ENCODE measurements at places on chromosomes 7 and 10.
A peak's percentile ranks its signal among the peaks of the same experiment; 100 is the strongest.

DNA sequence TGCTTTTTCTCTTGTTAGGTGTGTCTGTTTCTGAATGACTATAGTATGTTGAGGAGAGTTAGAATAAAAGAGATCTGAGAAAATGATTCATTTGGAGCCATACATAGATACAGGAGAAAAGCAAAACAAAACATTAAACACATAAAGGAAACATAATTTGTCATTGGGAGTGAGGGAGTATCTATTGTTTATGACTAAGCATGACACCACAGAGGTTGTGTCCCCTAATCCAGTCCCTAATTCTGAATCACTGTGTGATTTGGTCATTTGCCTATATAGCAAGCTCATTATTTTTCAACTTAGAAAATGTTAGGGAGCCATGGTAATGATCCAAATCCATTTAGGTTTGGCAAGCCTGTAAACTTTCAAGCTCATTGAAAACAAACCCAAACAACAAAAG lies 132.3 kb upstream of the BMPER start:
- DNase-seq = no peak

GRCh38 chr7:130274983-130275591 lies 8.4 kb downstream of the CPA2 start:
- peak; percentile 49 for DNase-seq

DNA sequence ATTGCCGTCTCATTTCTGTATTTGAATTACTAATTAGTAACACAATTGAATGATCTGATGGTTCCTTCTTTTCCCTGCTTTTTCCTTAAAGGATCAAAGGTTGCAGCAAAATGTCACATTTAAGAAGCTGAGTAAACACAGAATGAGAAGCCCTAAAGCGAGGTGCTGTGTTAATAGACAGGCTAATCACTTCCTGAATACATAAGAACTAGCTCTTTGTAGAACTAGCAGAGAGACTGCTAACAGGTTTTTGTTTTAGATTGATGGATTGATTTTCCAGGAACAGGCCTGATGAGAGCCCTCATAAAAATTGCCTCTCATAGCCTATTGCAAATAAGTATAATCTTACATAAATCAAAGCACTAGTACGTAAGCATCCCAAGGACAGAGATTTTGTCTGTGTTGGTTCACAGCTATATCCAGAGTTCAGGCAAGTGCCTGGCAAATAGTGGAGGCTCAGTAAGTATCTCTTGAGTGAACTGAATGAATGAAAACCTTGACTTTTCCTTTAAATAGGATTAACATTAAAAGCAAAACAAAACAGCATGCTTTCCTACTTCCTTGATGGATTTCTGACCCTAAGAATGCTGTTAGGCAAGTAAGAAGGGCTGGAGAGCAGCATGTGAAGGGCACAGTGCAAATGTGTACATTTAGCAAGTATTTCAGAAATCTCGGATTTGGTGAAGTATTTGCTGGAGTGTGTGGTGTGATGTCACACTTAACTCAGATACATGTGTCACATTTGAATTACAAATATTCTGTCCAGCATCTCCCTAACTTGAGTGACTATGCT lies 3.3 kb downstream of the TMEM229A start:
- DNase-seq = no peak

DNA sequence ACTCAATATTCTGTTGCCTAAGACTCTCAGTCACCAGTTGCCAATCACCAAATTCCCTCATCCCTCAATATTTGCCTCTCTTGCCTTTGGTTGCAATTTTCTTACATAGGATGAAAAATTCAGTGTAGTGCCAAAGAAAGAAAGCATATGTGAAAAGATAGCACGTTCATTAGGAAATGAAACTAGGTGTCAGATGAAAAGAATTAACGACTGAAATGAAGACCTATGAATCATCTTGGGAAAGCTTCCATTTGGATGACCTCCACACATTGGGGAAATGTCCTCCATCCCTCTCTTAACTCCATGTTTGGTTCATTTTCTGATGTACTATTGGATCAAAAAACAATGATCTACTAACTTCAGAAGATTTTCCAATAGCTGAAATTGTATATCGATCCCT lies 145.1 kb upstream of the MEOX2 start:
- DNase-seq = no peak

- no peak for DNase-seq
Observed at GRCh38 chr10:62075912-62076311, 174.4 kb downstream of the ARID5B start.

DNA sequence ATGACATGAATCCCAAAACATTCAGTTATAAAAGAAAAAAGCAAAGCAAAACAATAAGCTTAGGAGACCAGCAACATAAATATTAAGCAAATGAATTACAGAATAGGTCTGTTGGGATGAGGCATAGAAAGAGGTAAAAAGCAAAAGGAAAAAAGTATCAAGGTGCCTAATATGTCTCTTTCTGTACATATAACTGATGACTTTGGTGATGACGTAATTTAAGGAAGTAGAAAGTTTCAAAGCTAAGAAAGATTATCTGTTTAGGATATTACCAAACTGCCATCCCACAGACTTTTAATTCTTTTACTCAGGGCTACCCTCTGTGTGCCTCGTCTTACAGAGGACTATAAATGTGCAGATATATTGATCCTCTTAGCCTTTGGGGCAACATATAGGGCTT lies 1066.5 kb downstream of the SORCS3 start:
- no peak for DNase-seq

DNA sequence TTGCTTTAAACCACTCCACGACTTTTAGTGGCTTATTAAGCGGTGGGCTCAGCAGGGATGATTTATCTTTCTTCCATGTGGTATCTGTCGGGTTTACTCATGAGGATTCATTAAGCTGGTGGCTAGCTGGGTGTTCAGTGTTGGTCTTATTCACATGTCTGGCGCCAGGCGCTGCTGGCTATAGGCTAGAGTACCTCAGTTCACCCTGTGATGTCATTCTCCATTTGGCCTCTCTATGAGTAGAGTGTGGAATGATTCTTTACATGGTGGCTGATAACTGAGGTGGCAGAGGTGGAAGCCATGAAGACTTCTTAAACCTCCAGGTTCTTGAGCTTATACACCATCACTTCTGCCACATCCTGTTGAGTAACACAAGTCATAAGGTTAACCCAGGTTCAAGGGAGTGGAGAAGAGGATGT lies 115.4 kb downstream of the MLLT10 start:
- DNase-seq = no peak

DNA sequence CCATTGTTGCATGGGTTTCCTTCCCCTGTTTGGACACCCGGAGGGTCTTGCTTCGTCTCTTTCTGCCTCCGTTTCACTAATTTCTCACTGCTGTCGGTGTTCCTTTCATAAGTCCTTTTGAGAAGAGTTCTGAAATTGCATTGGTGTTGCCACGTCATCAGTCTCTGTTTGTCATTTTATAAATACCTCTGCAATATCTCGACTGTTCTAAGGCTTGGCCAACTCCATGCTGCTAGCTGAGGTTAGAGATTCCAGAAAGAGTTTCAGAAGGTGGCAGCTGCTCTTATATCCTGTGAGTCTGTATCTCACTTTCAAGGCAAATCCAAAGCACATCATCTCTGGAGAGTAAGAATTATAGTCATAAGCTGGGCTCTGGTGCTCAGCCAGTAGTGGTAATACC lies 148.0 kb upstream of the INSYN2A start:
- no peak for DNase-seq

- no peak for DNase-seq
Observed at GRCh38 chr7:156474241-156474743, 166.3 kb upstream of the RNF32 start.

- no peak for DNase-seq
Observed at GRCh38 chr10:77799352-77799751, 127.2 kb downstream of the DLG5 start.

GRCh38 chr10:102869258-102870198 lies at the start of gene AS3MT:
Gene AS3MT, plus strand, starts transcription at chr10:102869470. Its CDS starts 123 bp downstream, at chr10:102869593.
- DNase-seq = peak; percentile 70

DNA sequence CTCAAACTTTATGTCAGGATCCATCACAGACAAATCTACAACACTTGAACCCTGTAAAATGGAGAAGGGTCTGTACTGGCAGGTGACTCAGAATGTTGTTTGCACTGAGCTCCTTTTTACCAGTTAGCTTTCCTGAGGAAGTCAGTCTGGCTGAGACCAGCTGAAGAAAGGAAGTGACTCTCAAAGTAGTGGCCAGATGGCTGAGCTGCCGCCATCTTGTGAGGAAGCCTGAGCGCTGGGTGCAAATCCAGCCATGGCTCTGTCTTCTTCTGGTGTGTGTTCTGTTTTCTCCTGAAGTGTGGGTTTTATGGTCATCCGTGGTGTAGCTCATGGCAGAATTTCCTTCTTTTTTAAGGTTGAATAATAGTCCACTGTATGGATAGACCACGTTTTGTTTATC lies 25.5 kb upstream of the ECHDC3 start:
- no peak for DNase-seq

GRCh38 chr10:36423821-36424248 lies 701.6 kb upstream of the ANKRD30A start:
- DNase-seq = no peak

DNA sequence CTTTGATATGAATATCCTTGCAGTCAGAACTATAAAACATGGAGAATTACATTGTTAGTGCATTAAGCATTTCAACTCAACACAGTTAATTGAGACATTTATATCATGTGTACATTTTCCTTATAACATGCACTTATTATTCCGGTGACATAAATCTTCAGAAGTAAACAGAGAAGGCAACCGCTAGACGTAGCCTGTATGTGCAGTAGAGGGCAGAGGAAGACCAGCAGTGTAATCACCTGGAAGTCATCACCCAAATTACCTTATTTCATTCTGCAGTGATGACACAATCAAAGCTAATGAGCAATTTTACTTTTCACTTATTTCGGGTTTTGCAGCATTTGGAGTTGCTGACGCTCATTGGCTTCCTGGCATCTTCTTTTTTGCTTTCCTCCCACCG lies 394.6 kb downstream of the SDK1 start:
- no peak for DNase-seq

- DNase-seq = no peak
Observed at GRCh38 chr7:33981671-33982424, 76.5 kb downstream of the BMPER start.

- DNase-seq = no peak
Observed at GRCh38 chr7:38561166-38561565, 70.0 kb downstream of the AMPH start.

DNA sequence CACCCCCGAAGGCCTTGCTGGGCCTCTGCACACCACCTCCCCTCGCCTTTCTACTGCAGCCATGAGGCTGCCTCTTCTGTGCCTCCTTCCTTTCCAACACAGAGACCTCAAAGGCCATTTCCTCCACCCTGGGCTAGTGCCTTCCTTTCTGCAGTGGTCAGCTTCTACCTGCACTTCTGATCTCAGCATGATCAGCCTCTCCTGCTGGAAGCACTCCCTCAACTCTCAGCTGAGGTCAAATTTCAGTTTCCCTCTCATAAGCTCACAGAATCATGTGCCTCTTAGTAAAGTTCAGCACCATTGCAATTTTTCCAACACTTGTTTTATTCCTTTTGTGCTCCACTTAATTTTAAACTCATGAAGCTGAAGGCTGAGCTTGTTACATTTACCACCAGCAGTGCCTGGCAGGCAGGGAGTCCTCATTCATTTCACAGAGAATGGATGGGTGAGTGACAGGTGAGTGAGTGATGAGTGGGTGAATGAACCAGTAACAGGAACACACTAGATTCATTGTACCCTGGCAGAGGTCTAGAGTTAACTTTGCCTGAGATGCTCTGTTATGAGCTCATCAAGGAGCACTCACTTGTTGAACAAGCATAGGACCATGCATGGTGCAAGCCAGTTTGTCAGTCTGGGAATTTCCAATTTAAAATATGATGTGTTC lies 124.0 kb upstream of the PRSS58 start:
- no peak for DNase-seq

- no peak for DNase-seq
Observed at GRCh38 chr10:115604627-115605026, 511.5 kb downstream of the ATRNL1 start.

DNA sequence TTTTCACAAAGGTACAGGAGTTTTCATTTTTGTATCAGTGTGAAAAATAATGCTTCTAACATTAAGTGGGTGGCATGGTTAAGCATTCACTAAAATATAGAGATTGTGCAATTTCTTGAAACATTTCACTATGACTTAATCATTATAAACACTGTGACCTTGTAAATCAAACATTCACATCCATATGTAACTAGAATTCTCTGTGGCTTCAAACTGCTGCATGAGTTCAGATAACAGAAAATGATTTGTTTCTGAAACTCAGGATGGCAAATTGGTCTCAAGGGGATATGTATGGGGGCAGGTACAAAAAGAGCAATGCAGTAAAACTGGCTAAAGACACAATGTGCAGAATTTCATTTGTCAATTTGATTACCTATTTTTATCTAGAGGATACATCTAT lies 3.8 kb downstream of the FAM133B start:
- DNase-seq = no peak

DNA sequence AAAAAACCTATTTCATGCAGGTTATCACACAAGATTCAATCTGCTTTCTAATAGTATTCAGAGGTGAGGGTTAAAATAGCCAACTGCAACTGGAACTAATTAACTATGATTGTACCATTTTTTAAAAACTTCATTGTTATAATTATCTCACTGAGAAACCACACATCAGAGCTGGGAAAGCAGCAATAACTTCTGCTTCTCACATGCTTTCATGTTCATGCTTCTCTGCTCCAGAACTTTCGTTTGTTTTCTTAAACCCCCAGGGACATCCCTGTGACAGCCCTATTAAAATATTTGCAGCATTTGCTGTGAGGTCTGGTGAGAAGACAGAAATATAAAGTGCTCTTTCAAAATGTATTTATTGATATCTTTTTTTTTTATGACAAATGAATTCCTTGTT lies 389.0 kb upstream of the SORCS1 start:
- DNase-seq = no peak

GRCh38 chr7:47539398-47540052 lies 42.4 kb downstream of the TNS3 start:
- DNase-seq = no peak

DNA sequence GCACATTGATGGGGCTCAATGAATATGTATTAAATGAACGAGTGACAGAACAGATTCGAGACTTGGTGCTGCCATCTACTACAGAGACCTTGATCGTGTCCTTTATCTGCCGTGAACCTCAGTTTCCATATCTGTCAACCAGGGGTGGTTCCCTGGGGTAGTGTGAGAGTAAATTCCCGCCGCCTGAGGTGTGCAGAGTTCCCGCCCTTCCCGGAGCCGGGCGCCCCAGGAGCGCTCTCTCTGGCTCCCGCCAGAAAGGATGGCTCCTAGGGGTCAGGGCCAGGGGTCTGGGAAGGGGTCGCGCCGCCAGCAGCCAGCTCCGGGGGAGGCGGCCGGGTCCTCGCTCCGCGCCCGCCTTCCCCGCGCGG lies 333 bp upstream of the PLCE1 start:
- DNase-seq = peak; percentile 53

- DNase-seq = no peak
Observed at GRCh38 chr10:125840955-125841354, 17.6 kb downstream of the BCCIP start.

DNA sequence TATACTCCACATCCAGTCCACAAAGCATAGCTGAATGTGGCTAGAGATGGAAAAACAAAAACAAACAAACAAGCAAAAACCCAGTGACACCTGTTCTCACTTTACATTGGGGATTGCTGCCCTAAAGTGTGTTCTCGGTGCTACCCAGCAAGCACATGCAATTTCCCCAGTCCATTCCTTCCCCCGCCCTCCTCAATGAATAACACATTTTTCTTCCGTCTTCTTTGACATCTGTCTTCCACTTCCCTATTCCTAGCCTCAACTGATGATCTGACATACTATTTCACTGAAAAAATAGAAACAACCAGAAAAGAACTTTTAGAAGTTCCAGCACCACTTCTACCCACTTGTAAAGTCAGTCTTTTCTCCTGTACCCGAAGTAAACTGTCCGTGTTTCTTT lies 147.1 kb downstream of the MALRD1 start:
- DNase-seq = no peak

- peak; percentile 67 for DNase-seq
Observed at GRCh38 chr7:455110-455928, 64.3 kb downstream of the PDGFA start.
